ENCODE measurements at places on chromosomes 16 and 17. TPM values are rescaled to one million over a fixed set of nuclear protein-coding genes. Genes with fewer than 3 reads are reported as not detected.

UNK gene
- 24.9 TPM for total RNA-seq

KRTAP16-1 gene
- total RNA-seq: not detected

KRTAP1-1 gene
- total RNA-seq: not detected

SCNN1B gene
- total RNA-seq: not detected

SKAP1 gene
- total RNA-seq: 0.98 TPM

TNK1 gene
- 0.96 TPM for total RNA-seq

TBC1D3C gene
- total RNA-seq: not detected

CSH1 gene
- total RNA-seq: not detected

KRT14 gene
- 0.78 TPM for total RNA-seq

HSF5 gene
- total RNA-seq: 0.05 TPM

PLD6 gene
- total RNA-seq: 1.9 TPM

GDPD1 gene
- 1.8 TPM for total RNA-seq

- no peak for ATAC-seq
These were observed 7.3 kb downstream of the PMFBP1 start for GRCh38 chr16:72164691-72165090.

GRCh38 chr17:64270885-64271284, 7.8 kb upstream of the TEX2 start:
- no peak for ATAC-seq

- no peak for ATAC-seq
These were observed 74.5 kb downstream of the SEC14L1 start for GRCh38 chr17:77215281-77215680.

- peak; percentile 81 for ATAC-seq
These were observed 8.9 kb downstream of the CALB2 start for GRCh38 chr16:71367241-71367976.

GRCh38 chr16:17448640-17449638, 21.8 kb downstream of the XYLT1 start:
- ATAC-seq: no peak

DNA sequence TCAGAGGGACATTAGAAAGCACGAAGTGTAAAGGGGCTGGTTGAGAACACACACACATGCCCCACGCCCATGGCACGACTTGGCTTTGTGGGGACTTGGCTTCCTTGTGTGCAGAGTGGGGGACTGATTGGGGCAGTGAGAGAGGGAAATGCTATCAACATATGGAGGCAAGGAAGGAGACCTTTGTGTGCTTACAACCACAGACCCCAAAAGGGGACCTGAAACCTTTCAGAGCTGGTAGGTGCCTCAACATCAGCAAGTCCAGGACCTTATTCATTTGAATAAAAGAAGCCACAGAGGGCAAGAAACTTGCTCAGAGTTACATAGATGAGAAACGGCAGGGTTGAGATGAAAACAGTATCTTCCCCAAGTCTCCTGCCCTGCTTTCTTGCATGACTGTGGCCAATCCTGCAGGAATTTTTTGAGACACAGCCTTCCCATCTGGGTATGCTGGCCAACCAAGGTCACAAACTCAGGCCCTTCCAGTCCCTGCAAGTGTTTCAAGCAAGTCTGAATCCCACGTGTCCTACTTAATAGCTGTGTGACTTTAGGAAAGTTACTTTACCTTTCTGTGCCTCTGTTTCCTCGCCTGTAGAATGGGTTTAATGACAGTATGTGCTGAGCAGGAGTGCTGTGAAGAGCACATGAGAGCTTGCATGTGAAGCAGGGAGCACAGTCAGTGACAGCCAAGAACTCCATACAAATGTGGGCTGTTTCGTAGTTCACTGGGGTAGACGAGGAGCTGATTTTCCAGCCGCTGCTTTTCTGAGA, 26.2 kb downstream of the C16orf78 start:
- no peak for ATAC-seq

GRCh38 chr17:21823643-21824042, 131.3 kb downstream of the KCNJ18 start:
- no peak for ATAC-seq

- ATAC-seq: no peak
These were observed 61.0 kb upstream of the RBL2 start for GRCh38 chr16:53372992-53373871.

DNA sequence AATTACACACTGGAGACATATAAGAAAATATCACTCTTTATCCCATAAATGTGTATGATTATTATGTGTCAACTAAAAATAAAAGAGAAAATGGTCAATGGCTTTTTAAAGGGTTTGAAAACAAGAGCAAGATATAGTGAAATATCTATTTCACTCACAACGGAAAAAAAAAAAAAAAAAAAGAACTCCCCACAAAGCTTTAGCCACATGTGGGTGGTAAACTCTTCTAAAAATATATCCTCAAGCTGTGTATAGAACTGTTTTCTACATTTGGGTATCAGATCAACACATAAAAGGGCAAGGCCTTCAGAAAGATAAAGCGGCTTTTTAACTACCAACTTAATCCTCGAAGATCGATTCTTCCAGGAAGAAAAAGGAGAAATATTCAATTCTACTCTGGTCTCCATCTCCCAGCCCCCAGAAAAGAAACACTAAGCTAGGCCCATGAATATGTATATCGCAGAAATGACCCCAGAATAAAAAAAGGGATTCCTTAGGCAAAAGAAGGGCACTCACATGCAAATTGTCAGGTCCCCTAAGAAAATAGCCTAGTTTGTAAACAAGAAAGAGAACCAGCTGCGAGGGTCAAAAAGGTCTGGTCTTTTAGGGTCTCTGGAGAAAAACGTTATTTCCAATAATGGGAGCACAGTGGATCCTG, 4.4 kb downstream of the LITAF start:
- no peak for ATAC-seq

DNA sequence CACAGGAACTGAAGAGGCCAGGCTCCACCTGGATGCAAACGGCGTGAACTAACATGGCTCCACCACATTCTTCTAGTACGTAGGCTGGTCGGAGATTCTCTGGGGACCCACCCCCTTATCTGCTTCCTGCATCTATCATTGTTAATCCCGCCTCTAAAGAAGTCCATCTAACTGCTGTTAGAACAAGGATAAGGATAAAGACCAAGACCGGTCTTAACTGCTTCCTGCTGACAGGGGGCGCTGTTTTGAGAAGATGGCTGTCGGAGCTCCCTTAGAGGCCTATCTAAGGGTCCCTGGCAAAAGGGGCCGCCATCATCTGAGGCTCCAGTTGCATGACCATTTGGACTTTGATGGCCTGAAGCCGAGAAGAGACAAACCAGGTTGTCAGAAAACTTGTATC, 25.8 kb upstream of the TNFSF12 start:
- no peak for ATAC-seq

DNA sequence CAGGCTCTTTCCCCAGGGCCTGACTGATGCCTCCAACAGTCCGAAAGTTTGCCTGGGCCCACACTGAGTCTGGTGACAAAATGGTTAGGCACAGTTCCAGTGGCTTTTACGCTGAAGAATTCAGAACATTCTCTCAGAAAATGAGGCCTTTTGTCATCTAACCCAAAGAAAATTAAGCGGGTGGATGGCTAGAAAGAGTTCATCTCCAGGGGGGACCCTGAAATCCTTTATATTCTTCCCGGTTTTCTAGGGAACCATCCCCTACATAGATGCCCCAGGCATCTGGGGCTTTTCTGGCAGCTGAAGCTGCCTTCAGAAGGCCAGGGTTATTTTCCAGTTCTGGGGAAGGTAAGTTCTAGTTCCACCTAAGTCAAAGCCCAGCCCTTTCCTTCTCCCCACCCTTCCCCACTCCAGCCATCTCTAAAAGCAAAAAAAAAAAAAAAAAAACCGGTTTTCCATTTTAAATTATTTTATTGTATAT, 2.2 kb downstream of the RASD1 start:
- ATAC-seq: no peak

DNA sequence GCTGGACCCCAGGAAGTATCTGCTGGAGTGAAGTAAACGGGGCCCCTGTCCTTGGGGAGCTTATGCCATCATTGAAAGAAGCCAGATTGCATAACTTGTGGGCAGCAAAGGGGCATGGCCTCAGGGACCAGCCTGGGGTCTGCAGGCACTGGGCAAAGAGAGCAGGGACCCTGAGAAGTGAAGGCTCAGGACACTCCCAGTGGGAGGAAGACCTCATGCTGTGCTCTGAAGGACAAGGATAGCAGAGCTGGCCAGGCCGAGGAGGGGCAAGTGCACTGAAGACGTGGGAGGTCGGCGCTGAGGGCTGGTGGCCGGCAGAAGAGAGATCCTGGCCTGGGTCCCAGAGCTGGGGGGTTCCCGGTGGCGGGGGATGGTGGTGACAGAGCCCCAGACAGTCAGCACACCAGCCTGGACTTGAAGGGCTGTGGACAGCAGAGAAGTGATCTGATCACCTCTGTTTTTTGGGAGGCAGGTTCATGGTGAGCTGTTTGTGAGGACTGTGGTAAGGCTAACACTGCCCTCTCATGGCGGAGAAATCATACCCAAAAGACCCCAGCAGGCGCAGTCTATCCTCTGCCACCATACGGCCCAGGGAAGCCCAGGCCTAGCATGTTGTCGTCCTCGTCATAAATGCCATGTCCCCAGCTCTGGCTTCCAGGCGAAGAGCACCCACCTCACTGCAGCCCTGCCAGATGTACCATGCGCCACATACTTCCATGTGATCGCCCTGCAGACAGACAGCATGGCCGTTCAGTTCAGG, 7.1 kb upstream of the CNP start:
- ATAC-seq: peak; percentile 34

- peak; percentile 19 for ATAC-seq
These were observed 219.4 kb downstream of the MAF start for GRCh38 chr16:79380995-79381602.

DNA sequence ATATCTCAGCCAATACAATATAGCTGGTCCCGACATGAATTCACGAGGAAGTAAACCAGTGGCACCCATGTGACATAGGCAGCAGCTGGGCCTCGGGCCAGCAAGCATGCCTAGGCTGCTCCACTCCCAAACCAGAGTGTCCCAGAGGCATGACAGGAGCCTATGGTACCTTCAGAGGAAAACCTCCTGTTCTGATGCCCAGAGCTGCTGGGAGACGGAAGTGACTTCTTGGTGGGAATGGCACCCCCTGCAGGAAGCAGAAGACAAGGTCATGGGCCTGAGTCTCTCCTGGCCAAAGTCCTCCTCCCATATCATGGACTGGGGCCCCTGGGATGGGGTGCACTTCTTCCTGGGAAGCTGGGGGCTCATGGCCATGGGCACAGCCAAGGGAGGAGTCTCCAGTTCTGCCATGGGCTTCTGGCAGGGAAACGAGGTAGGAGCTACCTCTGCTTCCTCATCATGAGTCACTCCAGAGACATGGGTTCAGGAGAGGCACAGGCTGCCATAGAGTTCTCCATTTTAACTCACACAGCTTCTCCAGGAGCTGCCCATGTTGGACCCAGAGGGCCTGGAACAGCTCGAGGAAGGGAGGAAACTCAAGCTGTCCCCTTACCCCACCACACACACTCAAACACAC, 13.4 kb downstream of the FBF1 start:
- no peak for ATAC-seq

GRCh38 chr16:74477226-74477625, 55.9 kb upstream of the CLEC18B start:
- ATAC-seq: no peak

GRCh38 chr17:81556175-81556691, 4.1 kb upstream of the FAAP100 start:
- no peak for ATAC-seq

- no peak for ATAC-seq
These were observed 122.4 kb downstream of the RAB11FIP4 start for GRCh38 chr17:31513731-31514427.

DNA sequence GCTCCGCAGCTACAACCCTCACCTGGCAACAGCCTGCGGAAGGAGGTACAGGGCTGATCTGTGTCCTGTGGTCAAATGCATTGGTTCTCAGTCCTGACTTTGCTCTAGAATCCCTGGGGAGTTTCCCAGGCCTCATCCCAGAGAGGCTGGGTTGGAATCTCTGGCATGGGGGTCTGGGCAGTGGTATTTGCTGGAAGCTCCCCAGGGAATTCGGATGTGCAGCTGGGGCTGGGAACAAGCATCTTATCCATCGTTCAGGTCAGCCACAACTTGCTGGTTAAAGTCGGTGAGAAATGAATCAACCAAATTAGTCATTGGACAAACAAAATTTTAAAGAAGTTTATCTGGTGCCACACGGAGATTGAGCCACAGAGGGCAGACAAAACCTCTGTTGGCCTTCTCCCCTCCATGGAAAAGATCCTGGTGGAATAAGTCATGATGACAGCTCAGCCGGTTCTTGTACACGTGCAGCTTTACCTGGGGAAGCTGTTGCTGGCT, 231.2 kb downstream of the FOXL1 start:
- ATAC-seq: no peak

- ATAC-seq: peak; percentile 47
These were observed 46.9 kb downstream of the SOCS1 start for GRCh38 chr16:11208916-11209665.

DNA sequence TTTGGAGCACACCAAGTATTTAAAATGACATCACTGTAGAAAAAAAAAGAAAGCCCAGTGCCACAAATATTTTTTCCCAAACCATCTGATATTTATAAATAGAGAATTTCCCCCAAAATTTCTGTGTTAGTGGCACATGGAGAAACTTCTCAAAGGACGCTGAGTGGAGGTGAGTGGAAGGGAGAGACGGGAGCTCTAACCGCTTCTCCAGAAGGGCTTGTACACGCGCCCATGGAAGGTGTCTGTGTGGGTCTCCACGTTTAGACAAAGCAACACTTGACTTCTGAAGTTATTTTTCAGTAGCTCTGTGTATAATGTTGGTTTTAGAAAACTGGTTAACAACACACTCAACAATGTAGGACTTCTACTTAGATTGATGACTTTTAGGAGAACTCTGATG, 1.0 kb downstream of the MYOCD start:
- ATAC-seq: no peak

DNA sequence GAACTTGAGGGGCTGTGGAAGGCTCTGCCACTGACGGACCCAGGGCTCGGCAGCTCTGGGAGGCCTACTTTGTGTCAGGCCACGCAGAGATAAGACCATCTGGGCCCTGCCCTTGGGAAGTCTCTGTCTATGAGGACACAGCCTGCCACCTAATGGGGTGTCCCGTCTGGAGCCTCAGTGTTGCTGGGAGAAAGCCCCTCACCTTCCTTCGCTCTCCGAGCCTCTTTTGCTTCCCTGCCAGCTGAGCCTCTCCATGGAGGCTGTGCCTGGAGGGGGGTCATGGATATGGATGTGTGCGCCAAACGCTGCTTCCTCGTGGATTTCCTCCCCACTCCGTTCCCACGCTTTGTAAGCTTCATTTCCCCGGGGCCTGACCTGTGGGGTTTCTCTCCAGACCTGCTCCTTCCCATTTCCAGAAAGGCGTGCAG, 228.8 kb downstream of the SEC14L1 start:
- ATAC-seq: no peak

- ATAC-seq: no peak
These were observed 2.6 kb downstream of the SHBG start for GRCh38 chr17:7632492-7632894.

- peak; percentile 92 for ATAC-seq
These were observed 348.3 kb downstream of the CPPED1 start for GRCh38 chr16:12455287-12455798.

DNA sequence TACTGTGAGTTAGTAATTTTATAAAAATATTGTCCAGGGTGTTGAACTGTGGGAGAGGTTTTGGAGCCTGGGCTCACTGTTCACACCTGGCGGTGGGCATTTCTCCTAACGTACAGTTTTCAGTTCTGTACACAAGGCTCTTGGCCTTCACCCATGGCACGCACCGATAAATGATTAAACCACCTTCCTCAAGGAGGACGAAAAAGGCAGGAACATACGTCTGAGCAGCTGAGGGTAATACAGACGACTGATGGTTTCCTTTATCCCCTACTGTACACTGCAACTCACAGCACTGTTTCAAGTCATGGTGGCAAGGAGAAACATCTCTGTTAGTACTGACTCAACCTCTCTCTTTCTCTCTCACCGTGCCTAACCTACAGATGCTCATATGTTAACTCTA, 1.4 kb upstream of the ST6GALNAC1 start:
- ATAC-seq: no peak
